ENCODE measurements at places on chromosomes 16 and 17. TPM values are rescaled to one million over a fixed set of nuclear protein-coding genes. Genes with fewer than 3 reads are reported as not detected.

- no peaks in the 10 kb centered on the region for H3K36me3 ChIP-seq
- H3K27ac ChIP-seq = peak overlapping the region; percentile 16
- peak; percentile 74 for DNase-seq
- H3K4me3 ChIP-seq = no peak overlapping the region
- peaks cover 35% of the 10 kb centered on the region for H3K4me1 ChIP-seq
These were observed 20.6 kb upstream of the PRKAR1A start for GRCh38 chr17:68491381-68492231.

GRCh38 chr17:36495076-36495578 is 8.6 kb downstream of the ZNHIT3 start:
- no peak overlapping the region for H3K4me3 ChIP-seq
- no peaks in the 10 kb centered on the region for H3K27me3 ChIP-seq
- H3K27ac ChIP-seq = no peak overlapping the region
- H3K36me3 ChIP-seq = no peaks in the 10 kb centered on the region
- no peak for DNase-seq

GRCh38 chr16:78925083-78925767 is 675.3 kb downstream of the MAF start:
- H3K27ac ChIP-seq = no peak overlapping the region
- peaks cover 11% of the 10 kb centered on the region for H3K4me1 ChIP-seq
- H3K27me3 ChIP-seq = no peaks in the 10 kb centered on the region
- H3K36me3 ChIP-seq = no peaks in the 10 kb centered on the region
- H3K4me3 ChIP-seq = no peak overlapping the region

DNA sequence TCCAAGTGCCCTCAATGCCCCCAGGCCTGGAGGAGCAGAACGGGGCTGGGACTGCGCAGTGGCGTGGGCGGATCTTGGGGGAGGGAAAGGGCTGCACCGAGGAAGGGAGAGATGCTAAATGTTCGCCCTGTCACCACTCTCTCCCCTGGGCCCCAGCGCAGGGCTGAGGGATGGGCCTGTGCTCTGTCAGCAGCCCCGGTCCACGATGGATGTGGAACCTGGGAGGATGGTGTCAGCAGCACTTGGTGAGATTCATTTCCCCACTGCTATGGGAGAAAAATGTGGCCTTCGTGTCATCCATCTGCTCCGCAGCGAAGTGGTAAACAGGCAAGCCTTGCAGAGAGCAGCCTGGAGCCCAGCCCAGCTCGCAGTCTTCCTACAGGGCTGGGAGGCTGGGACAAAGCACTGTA is 72.0 kb downstream of the TMEM132E start:
- H3K27me3 ChIP-seq = no peaks in the 10 kb centered on the region
- no peaks in the 10 kb centered on the region for H3K36me3 ChIP-seq
- peaks cover 12% of the 10 kb centered on the region for H3K4me1 ChIP-seq

The PRR35 gene
- total RNA-seq = 5.0 TPM

GRCh38 chr17:7220593-7221277 is 997 bp downstream of the ACADVL start:
- no peaks in the 10 kb centered on the region for H3K36me3 ChIP-seq
- no peaks in the 10 kb centered on the region for H3K27me3 ChIP-seq
- DNase-seq = peak; percentile 71
- H3K27ac ChIP-seq = peak overlapping the region; percentile 89
- peak overlapping the region; percentile 86 for H3K4me3 ChIP-seq
- H3K4me1 ChIP-seq = peaks cover 22% of the 10 kb centered on the region

GRCh38 chr17:30472238-30472890 is 4.8 kb upstream of the GOSR1 start:
- no peak for DNase-seq
- H3K4me3 ChIP-seq = no peak overlapping the region

DNA sequence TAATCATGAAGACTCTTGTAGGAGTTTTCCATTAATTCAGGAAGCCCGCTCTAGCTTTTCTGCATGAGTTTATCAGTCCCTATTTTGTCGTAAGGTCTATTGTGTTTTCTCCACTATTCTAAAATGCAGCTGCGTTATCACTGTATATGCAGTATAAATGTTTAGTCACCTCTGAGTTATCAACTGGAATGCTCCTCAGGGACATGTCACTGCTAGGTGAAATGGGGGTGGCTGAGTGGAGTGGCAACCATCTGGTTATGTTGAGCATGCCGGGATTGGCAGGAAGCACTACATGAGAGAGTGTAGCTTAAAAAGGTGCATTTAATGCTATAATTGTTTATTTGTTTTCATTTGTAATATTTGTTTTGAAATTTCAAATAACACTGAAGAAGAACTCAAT is 285.2 kb upstream of the ELAC2 start:
- no peak overlapping the region for H3K27ac ChIP-seq
- H3K4me1 ChIP-seq = no peaks in the 10 kb centered on the region
- no peak overlapping the region for H3K4me3 ChIP-seq
- no peak for DNase-seq
- H3K27me3 ChIP-seq = no peaks in the 10 kb centered on the region

The BRCA1 gene
- 47.7 TPM for total RNA-seq

The PHLPP2 gene
- 43.3 TPM for total RNA-seq

DNA sequence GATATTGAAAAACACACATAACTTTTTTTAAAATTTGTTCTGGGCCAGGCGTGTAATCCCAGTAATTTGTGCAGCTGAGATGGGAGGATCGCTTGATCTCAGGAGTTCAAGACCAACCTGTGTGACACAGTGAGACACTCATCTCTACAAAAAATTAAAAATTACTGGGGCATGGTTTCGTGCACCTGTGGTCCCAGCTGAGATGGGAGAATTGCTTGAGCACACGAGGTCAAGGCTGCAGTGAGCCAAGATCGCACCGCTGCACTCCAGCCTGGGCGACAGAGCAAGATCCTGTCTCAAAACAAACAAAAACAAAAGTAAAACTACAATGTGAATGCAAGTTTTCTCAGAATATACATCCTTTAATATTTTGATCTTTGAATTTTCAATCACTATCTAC is 15.1 kb downstream of the C16orf54 start:
- no peaks in the 10 kb centered on the region for H3K27me3 ChIP-seq
- H3K4me3 ChIP-seq = no peak overlapping the region
- H3K27ac ChIP-seq = no peak overlapping the region
- no peaks in the 10 kb centered on the region for H3K36me3 ChIP-seq

The IL34 gene
- total RNA-seq = 11.9 TPM

- no peak overlapping the region for H3K27ac ChIP-seq
- H3K4me1 ChIP-seq = peaks cover 5% of the 10 kb centered on the region
- H3K36me3 ChIP-seq = no peaks in the 10 kb centered on the region
- no peak for DNase-seq
- H3K4me3 ChIP-seq = no peak overlapping the region
These were observed 15.3 kb upstream of the TNS4 start for GRCh38 chr17:40516581-40517285.

DNA sequence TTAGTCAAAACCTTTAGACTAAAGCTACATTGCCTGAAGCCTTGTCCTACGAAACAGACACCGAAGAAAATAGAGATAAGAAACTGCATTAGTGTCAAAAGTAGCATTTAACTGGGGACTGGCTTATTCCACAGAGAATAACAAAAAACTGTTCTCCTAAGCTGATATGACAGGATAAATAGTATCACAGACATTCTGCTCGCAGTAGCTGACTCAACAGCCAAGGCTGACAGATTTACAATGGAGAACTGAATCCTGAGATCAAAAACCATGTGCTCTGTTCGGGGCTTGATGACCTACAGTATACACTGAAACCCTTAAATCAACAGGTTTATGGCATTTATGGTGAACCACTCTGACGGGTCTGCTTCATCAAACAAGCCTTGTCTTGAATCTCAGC is 25.5 kb downstream of the ADAMTS18 start:
- no peak overlapping the region for H3K27ac ChIP-seq
- H3K4me3 ChIP-seq = no peak overlapping the region
- no peak for DNase-seq
- no peaks in the 10 kb centered on the region for H3K27me3 ChIP-seq
- H3K4me1 ChIP-seq = no peaks in the 10 kb centered on the region

The SLC6A2 gene
- 5.7 TPM for total RNA-seq

- no peak for DNase-seq
- peaks cover 4% of the 10 kb centered on the region for H3K4me1 ChIP-seq
- no peak overlapping the region for H3K4me3 ChIP-seq
- H3K27ac ChIP-seq = no peak overlapping the region
- no peaks in the 10 kb centered on the region for H3K36me3 ChIP-seq
These were observed 11.6 kb downstream of the ZNF423 start for GRCh38 chr16:49844359-49844758.

GRCh38 chr17:50447870-50448595 is 20.6 kb downstream of the CHAD start:
- H3K4me1 ChIP-seq = peaks cover 8% of the 10 kb centered on the region
- no peaks in the 10 kb centered on the region for H3K36me3 ChIP-seq
- no peaks in the 10 kb centered on the region for H3K27me3 ChIP-seq

GRCh38 chr17:2040219-2040827 is 1.5 kb upstream of the OVCA2 start:
- no peaks in the 10 kb centered on the region for H3K27me3 ChIP-seq
- H3K4me1 ChIP-seq = peaks cover 14% of the 10 kb centered on the region
- no peak for DNase-seq
- H3K27ac ChIP-seq = no peak overlapping the region
- no peaks in the 10 kb centered on the region for H3K36me3 ChIP-seq

GRCh38 chr17:39962642-39963220 is at the start of gene GSDMA:
Gene GSDMA, plus strand, starts transcription at chr17:39963004. Its CDS starts 2,684 bp downstream, at chr17:39965688.
- H3K27me3 ChIP-seq = no peaks in the 10 kb centered on the region
- DNase-seq = no peak
- H3K27ac ChIP-seq = no peak within 1 kb of the TSS

- H3K4me1 ChIP-seq = peaks cover 32% of the 10 kb centered on the region
- H3K27me3 ChIP-seq = no peaks in the 10 kb centered on the region
- H3K4me3 ChIP-seq = no peak overlapping the region
- H3K36me3 ChIP-seq = no peaks in the 10 kb centered on the region
- DNase-seq = peak; percentile 50
These were observed 54.3 kb upstream of the CDC42EP4 start for GRCh38 chr17:73365906-73366623.

The FA2H gene
- total RNA-seq = 5.9 TPM

- H3K27ac ChIP-seq = no peak overlapping the region
- no peaks in the 10 kb centered on the region for H3K4me1 ChIP-seq
- H3K36me3 ChIP-seq = no peaks in the 10 kb centered on the region
- no peak overlapping the region for H3K4me3 ChIP-seq
- DNase-seq = peak; percentile 37
These were observed 7.5 kb downstream of the EIF1 start for GRCh38 chr17:41695954-41696757.

The AANAT gene
- 2.0 TPM for total RNA-seq

DNA sequence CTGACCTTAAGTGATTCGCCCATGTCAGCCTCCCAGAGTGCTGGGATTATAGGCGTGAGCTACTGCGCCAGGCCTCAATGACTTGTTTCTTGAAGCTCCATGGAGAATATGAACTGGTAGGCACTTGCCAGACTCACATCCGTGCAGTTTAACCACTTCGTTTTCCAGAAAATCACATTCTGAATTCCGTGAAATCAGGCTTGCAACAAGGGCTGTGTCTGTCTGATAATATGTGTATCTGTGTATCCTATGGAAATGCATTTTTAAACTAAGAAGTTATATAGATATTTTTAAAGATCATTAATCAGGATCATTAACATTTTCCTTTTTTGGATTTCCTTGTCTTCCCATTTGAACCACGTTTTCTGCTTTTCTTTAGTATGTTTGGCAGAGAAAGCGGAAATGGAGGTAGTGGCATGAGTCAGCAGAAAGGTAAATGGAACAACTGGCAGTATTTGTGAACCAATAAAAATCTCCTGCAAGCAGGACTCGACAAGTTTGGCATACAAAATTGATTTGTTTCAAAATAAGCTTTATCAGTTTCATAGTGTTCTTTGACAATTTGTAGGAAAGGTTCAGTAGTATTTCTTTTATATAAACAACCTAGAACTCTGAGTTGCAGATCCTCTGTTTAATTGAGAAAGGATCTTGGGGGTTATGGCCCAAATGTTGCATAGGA is 33.0 kb downstream of the USP10 start:
- H3K4me3 ChIP-seq = no peak overlapping the region
- H3K27me3 ChIP-seq = no peaks in the 10 kb centered on the region
- no peak overlapping the region for H3K27ac ChIP-seq
- no peaks in the 10 kb centered on the region for H3K36me3 ChIP-seq
- H3K4me1 ChIP-seq = peaks cover 8% of the 10 kb centered on the region

DNA sequence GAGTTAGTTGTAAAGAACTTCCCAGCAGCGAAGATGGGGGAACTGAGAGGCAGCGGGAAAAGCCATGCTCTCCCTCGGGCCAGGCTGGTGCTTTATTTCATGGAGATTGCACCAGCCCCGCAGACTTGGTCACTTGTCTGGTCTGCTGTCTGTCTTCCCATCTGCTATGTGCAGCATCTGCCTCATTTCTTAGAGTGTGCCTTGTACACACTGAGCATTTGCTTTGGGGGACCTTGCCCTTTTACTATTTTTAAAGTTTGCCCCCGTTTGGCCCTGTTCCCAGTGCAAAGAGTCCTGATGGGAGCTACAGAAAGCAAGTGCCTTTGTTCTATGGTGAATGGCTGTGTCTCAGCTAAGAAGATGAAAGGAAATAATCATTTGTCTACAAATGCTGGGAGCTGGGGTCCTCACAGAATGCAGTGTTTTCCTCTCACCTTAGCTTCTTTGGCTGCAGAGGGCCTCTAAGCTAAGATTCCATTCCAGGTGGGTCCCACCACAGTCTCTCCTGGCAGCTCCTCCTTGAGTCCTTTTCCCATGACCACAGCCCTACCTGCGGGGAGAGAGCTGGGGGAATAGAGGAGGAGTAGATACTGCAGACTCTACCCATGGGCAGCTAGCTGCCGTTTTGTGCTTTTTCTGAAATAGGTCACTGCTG is 25.1 kb upstream of the CNOT1 start:
- H3K4me3 ChIP-seq = no peak overlapping the region
- no peak overlapping the region for H3K27ac ChIP-seq
- no peaks in the 10 kb centered on the region for H3K36me3 ChIP-seq

DNA sequence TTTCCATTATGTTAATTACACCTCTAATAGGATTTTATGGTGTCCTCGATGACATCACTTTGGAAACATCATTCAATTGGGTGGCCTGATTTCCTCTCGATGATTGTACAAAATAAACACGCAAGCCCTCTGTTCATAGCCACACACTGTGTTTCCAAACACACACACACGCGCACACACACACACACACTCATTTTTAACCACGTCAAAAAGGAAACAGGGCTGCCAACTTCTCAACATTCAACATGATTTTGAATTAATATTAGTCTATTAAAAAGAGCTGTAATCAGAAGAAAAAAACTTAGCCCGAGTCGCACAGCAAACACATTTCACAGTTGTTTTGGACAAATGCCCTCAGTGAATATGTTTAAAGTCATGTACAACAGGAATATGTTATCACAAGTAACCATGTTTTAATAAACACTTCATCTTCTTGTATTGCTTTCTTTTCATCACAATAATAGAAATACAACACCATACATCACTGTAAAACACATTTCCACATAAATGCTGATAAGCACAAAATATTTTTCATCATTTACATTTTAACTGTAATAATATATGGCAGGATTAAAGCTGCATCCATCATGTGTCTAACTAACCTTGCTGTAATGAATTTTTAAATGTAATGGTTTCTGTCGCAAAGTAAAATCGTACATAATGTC is 219.1 kb upstream of the IRX3 start:
- H3K27ac ChIP-seq = peak overlapping the region; percentile 15
- no peaks in the 10 kb centered on the region for H3K27me3 ChIP-seq
- H3K4me1 ChIP-seq = peaks cover 12% of the 10 kb centered on the region
- H3K4me3 ChIP-seq = no peak overlapping the region

- no peaks in the 10 kb centered on the region for H3K4me1 ChIP-seq
- no peak overlapping the region for H3K27ac ChIP-seq
- H3K4me3 ChIP-seq = no peak overlapping the region
- DNase-seq = no peak
- H3K27me3 ChIP-seq = no peaks in the 10 kb centered on the region
- no peaks in the 10 kb centered on the region for H3K36me3 ChIP-seq
These were observed 264.4 kb upstream of the MON1B start for GRCh38 chr16:76926595-76926994.

GRCh38 chr16:70151941-70152509 is 21.6 kb upstream of the CLEC18C start:
- H3K27ac ChIP-seq = no peak overlapping the region
- DNase-seq = no peak
- no peaks in the 10 kb centered on the region for H3K36me3 ChIP-seq
- H3K4me3 ChIP-seq = no peak overlapping the region
- no peaks in the 10 kb centered on the region for H3K4me1 ChIP-seq

The ASGR2 gene
- 0.47 TPM for total RNA-seq
